Activated CD4-positive, alpha-beta T cell treated with anti-CD3 and anti-CD28 coated beads for 36 hours (primary cell): ENCODE measurements at places on chromosomes 6 and 20.
A peak's percentile ranks its signal among the peaks of the same experiment; 100 is the strongest.

DNA sequence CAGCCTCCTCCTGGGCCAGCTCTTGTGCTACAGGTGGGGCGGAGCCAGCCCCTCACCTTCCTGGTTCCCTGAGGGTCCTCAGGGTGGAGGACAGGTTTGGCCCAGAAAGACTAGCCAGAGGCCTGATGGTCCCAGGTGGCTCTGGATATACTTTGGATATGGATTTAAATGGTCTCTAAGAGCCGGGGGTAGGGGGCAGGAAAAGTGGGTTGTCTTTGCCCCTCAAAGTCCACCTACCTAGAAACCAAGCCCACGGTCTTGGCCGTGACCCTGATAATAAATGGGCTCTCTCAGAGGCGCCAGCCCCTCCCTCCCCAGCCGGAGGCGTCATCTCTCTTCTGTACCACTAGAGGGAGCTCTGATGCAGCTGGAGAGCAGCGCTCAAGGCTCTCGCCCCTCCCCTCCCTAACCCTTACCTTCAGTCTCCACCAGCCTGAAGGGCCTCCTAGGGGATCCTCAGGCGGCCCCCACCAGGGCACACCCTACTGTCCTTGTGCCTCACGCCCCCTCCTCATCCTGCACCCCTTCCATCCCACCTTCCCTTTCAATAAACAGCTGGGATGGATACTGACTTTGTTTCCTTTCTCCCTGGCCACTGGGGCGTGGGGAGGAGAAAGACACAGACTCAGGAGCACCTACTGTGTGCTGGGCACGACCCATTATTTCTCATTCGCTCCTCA is 7.5 kb downstream of the NRSN2 start:
- peak; percentile 86 for DNase-seq

DNA sequence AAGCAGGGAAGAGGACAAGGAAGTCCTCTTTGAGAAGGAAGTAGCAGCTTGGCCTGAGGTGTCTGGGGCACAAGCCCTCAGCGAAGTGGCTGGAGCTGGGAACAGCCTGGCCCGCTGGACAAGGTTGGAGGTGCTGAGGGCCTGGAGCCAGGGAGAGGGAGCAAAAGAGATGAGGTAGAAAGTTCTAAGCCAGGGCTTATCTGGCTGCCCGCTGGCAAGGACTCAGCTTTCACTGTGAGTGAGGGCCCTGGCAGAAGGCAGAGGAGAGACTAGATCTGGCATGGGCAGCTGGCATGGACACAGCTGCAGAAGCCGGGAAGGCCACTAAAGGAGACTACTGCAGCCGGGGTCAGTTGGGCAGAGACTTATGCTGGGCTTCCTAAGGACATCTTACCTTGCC is 21.8 kb upstream of the PCMTD2 start:
- no peak for DNase-seq

GRCh38 chr6:167529444-167530335 is 204.8 kb downstream of the TTLL2 start:
- DNase-seq: no peak

DNA sequence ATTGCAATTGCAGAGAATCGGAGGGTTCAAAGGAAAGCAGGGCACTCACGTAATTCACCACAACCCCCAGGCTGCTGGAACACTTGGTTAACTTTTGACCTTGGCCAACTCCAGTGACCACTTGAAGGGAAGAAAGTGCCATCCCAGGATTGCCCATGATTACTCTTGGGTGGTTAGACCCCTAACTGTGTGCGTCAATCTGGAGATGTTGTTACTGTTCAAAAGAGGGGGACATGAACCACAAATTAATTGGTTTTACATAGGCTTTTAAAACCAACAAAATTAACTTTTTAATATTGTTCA is 50.1 kb upstream of the NCOA3 start:
- no peak for DNase-seq

DNA sequence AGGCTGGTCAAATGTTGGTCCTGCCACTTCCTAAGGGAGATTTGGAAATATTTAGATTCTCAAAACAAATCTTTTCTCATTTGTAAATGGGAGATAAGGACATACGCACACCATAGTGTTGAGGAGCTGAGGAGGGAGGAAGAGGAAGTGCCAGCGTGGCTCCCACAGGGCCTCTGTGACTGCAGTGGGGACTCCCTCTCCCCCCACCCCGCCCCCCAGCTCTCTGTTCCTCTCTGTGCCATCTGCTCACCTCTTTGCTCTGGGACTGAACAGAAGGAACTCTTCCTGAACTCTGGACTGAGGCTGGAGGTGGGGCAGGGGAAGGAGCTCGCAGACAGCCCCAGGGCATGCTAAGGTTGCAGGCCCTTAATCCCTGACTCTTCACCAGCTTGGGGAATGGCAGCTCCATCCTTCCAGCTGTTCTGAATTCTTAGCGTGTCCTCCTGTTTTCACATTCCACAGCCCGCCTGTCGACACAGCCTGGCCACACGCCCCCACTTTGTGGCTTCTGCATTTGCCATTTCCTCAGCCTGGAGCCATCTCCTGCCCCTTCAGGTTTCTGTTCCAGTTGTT is 11.4 kb downstream of the DDX27 start:
- no peak for DNase-seq

GRCh38 chr6:123812621-123813020 is 9.0 kb downstream of the NKAIN2 start:
- DNase-seq: no peak

GRCh38 chr20:4043796-4044195 is 28.4 kb upstream of the RNF24 start:
- no peak for DNase-seq

- DNase-seq: no peak
Measured at GRCh38 chr6:120894077-120894476, 440.2 kb downstream of the TBC1D32 start.

DNA sequence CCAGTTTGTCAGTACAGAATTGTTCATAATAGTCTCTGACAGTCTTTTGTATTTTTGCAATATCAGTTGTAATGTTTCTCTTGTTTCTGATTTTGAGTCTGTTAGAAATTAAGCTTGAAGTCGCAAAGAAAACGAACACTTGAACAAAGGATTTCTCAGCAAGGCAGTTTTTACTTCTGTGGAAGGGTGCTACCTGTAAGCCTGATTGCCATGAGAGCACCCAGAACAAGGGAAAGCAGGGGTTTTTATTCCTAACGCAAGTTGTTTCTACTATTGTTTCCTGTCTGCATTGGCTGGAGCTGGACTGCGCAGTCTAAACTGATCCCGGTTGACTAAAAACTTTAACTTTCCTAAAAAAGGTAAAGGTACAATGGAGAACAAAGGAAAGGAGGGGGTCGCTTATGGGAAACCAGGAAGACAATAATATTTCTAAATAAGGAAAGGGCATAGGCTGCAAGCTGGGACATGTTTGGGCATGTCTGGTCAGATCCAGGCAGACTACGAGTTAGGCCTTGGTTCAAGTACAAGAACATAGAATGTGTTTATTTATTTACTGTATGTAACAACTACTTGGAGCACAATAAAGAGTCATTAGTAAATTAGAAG is 28.5 kb downstream of the HLA-B start:
- DNase-seq: no peak

- DNase-seq: peak; percentile 54
Measured at GRCh38 chr20:51425347-51426106, 117.0 kb downstream of the NFATC2 start.

DNA sequence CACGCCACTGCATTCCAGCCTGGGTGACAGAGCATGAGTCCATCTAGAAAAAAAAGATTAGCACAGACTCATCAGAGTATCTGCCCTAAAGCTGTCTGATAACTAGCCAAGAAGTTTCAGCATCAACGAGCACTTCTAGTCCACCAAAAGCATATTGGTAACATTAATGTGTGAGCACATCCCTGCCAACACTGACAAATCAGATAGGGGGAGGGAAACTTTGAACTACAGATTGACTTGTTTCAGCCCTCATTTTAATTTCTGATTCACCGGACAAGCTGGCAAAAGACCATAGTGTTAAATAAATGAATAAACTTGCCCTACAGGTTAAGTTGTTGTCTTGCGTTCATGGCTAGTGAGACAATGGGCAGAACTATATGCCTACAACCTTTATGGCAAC is 7.7 kb upstream of the SEC63 start:
- DNase-seq: no peak

- DNase-seq: no peak
Measured at GRCh38 chr6:24272553-24272952, 85.3 kb downstream of the DCDC2 start.

DNA sequence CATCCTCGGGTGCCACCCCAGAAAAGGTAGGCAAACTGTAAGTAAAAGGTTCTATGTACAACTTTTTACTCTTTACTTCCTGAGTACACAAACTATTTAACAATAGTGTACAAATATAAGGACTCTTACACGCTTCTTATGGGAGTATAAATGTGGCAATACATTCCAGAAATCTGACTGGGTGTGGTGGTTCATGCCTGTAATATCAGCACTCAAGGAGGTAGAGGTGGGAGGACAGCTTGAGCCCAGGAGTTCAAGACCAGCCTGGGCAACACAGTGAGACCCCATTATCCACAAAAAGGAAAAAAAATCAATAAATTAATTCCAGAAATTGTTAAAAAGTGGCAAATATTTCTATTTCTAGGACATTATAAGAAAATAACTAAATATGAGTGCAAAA is 48.9 kb downstream of the PIGU start:
- no peak for DNase-seq

DNA sequence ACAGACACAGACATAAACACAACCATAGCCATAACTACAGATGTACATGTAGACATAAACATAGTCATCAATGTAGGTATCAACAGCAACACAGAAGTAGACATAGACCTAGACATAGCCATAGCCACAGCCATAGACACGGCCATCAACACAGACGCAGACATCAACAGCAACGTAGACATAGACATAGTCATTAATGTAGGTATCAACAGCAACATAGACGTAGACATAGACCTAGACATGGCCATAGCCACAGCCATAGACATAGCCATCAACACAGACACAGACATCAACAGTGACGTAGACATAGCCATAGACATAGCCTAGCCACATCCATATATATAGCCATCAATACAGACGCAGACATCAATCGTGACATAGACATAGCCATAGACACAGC is 258.3 kb upstream of the FOXQ1 start:
- DNase-seq: no peak

GRCh38 chr6:18420328-18420727 is 33.2 kb downstream of the RNF144B start:
- DNase-seq: no peak

DNA sequence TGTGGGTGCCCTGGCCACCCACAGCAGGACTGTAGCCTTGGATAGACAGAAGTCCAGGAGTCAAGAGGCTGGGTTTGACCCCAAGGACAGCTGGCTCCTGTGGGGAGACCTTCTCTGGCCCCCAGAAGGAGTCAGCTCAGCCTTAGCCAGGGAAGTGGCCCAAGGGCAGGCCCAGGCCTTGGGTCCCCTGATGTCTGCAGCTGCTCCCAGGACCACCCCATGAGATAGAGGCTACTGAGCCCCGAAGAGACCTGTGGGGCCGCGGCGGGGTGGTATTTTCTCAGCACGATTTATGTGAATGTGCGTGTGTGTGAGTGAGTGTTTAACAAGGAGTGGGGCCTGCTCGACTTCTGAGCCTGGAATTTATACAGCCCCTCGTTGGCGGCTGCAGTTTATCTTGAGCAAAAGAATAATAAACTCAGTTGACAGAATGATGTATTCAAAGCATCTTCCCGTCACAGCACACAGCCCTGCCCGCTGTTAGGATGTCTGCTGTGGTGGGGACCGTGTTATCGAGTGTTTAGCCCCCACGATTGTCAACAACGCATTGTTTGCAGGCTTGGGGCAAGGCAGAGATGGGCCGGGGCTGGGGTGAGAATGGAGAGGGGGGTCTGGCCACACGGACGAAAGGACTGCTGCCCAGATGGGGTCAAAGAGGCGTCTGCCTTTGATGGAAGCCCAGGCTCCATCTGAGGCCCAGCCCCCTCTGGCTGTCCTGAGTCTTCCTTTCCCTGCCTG is 163.3 kb downstream of the VEGFA start:
- no peak for DNase-seq

GRCh38 chr6:157763129-157763903 is 59.7 kb upstream of the SNX9 start:
- DNase-seq: peak; percentile 58

- no peak for DNase-seq
Measured at GRCh38 chr6:70309243-70309642, 6.4 kb upstream of the COL9A1 start.

DNA sequence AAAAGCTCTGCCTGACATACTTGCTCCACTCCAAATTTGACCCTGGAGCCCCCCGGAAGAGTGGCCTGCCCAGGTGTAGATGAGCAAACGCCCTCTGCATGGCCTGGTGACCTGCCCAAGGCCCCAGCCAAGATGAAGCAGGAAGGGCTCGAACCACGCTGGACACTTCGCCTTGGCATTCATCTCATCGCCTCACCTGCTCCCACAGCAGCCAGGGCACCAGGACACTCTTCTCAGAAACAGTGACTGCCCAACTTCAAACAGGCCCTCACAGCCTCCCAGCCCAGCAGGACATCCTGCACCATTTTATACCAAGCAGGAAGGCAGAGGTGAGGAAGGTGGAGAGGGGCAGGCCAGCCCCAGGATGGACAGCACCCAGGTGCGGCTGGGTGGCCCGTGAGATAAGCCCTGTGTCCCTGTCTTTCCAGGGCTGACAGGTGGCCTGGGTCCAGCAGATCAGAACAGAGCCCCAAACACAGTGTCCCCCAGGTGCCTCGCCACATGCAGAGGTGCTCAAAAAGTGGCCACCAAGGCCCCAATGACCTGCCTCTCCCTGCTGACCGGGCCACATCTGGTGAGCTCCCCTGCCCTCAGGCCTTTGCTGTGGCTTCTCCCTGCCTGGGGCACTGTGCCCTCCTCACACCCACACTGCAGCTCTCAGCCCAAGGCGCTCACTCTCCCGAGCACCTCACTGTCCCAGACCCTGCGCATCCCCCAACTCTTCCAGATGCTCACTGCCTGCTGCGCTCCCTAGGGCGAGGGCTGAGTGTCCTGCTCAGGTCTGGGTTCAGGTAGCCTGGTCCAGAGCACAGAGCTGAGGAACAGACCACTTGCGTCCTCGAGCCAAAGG is 7.2 kb downstream of the ACSS1 start:
- no peak for DNase-seq

GRCh38 chr6:110795271-110795670 is 20.0 kb downstream of the CDK19 start:
- DNase-seq: no peak

GRCh38 chr6:106446287-106446885 is 85.9 kb downstream of the CRYBG1 start:
- no peak for DNase-seq

- no peak for DNase-seq
Measured at GRCh38 chr20:20782755-20783154, 70.3 kb upstream of the RALGAPA2 start.

- peak; percentile 53 for DNase-seq
Measured at GRCh38 chr6:166258854-166259276, 49.3 kb downstream of the PRR18 start.
